ENCODE measurements at places on chromosomes 11 and 22. TPM values are rescaled to one million over a fixed set of nuclear protein-coding genes. Genes with fewer than 3 reads are reported as not detected.

The TUBA8 gene
- not detected for total RNA-seq

The ZP1 gene
- total RNA-seq, result not detected

The MS4A12 gene
- not detected for total RNA-seq

The IFITM10 gene
- not detected for total RNA-seq

The SLC25A22 gene
- not detected for total RNA-seq

The TRMU gene
- 99.5 TPM for total RNA-seq

The KRTAP5-1 gene
- total RNA-seq, result not detected

DNA sequence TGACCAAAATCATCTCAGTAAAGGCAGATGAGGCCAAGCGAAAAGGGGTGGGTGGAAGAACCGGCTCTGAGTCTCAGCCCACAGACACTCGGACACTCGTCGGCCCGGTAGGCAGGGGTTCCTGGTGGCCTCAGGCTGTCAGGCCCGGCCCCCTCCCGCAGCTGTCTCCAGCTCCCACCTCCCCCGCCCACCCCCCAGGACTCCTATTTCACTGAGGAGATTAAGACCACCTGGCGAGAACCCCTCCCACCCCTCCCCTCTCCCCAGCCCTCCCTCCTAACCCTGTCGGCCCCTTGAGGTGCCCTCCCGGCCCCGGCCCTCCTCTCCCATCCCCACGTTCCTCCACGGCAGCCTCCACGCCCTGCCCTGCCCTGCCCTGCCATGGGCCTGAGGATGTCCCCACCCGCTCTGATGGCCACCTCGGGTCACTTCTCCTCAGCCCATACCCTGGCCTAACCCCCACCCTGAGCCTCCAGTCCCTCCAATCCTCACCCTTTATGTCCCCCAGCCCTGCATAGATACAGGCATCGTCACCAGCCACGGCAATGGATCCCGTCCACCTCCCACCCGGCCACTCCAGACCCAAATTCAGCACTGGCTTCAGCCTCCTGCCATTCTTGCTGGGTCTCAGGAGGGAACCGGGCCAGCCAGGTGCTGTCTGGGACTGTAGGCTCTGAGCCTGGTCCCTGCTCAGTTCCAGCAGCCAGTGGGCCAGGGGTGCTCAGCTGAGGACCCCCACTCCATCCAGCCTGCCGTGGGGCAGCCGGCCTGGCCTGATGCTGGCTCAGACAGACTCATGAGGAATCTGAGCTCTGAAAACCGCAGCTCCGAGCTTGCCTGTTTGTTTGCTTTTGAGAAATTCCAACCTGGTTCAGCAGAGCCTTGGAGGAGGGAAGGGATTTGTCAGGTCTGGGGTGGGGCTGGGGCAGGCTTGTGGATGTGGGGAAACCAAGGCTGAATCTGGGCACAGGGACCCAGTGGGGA, 9.8 kb upstream of the TBX1 start:
- DNase-seq, result no peak

- no peak for DNase-seq
Observed at GRCh38 chr11:132361011-132361550, 990.7 kb downstream of the NTM start.

DNA sequence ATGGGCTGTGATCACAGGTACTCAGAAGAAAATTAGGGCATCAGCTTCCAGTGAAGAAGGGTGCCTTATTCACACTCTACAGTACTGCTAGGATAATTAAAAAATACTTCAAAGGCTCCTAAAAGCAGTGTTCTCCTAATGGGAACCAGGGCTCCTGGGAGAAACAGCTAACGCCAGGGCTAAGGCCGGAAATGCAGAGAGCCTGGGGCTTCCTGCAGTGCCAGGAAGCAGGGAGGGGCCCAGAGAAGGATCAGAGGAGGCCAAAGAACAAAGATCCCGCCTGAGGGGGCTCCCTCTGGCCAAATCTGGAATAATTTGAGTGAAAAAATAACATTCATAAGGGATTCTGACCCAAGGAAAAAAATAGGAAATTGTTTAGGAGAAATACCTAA, 27.5 kb downstream of the TOLLIP start:
- DNase-seq, result no peak

- DNase-seq, result no peak
Observed at GRCh38 chr22:33379836-33380235, 321.7 kb upstream of the SYN3 start.

GRCh38 chr22:44627521-44628139, 74.4 kb upstream of the PRR5 start:
- DNase-seq, result no peak

DNA sequence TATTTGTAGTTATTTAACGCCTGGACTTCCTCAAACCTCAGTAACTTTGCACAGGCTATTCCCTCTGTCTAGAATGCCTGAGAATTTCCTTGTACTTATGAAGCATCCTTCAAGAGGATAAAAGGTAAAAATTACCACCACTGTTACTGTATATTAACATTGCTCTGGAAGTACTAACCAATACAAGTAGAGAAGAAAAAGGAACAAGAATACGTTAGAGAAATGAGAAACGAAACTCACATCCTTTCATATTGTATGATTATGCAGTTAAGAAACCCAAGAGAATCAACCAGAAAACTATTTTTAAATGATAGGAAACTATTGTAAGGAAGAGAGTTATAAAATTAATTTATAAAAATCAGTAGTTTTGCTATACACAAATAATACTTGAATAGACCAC, 48.2 kb upstream of the OR5P2 start:
- no peak for DNase-seq

- no peak for DNase-seq
Observed at GRCh38 chr11:121688860-121689614, 236.3 kb upstream of the SORL1-AS1 start.

GRCh38 chr11:122317305-122317704, 201.3 kb upstream of the BLID start:
- no peak for DNase-seq

- peak; percentile 53 for DNase-seq
Observed at GRCh38 chr11:125263268-125263790, 98.8 kb downstream of the PKNOX2 start.

DNA sequence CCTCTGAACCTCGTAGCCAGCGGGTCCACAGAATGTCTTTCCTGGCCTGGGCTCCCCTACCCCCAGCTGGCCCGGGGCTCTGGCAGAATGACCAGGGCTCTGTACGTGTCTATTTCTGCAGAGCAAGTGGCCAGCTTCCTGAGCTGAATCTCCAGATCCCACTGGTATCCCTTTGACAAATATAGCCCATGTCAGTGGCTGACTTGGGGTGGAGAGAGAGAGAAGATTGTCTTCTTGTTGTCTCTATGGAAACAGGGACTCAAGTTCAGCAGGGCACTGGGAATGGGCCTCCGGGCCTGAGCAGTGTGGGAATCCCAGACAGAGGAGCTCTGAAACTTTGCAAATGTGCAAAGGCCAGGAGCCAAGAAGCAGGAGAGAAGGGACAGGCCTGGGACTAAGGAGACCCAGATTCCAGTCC, 33.9 kb downstream of the ANO1 start:
- no peak for DNase-seq

DNA sequence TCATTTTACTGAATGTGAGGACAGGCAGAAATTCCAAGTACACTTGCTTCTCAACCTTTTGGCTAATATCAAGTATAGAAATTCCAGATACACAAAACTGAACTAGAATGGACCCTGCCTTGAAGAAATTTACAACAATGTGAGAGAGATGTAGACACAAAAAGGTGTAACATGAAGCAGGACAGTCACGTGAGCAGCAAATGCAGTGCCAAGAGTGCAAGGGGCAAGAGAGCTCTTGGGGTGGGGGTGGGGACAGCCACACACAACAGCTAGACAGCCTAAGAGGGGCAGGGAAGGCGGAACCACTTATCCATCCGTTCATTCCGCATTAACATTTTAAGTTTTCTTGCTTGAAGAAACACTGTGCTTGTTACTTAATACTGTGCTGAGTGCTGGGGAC, 28.9 kb downstream of the PLEKHA7 start:
- peak; percentile 51 for DNase-seq

GRCh38 chr11:97850701-97851100, 1170.0 kb upstream of the CNTN5 start:
- DNase-seq, result no peak

- DNase-seq, result peak; percentile 60
Observed at GRCh38 chr22:46740910-46741780, 3.1 kb upstream of the CERK start.

DNA sequence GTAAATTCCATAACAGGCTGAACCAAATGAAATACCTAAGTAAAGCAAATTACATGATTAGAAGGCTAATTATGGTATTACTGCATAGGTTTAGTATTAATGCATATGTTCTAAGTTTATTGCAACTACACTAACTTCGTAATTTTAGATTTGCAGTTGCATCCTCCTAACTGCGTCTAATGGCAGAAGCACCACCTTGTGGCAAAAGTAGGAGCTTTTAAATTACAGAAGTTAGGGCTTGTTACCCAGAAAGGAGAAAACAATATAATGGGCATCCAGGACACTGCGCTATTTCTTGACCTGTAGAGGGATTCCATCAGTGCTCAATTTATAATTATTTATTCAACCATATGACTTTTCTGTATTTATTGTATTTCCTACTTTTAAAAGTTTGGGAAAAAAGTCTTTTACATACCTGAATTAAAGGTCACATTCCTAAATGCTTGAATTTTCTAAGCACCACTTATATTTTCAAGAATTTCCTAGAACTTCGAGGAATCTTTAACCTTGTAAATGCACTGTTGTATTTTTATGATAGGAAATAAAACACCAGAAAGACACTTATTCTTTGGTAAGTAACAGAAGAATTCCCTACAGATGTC, 16.3 kb upstream of the GPR83 start:
- peak; percentile 57 for DNase-seq

GRCh38 chr22:29152045-29152953, 53.4 kb upstream of the EMID1 start:
- DNase-seq, result peak; percentile 63
